ENCODE measurements at places on chromosomes 7 and 10. TPM values are rescaled to one million over a fixed set of nuclear protein-coding genes. Genes with fewer than 3 reads are reported as not detected.

DNA sequence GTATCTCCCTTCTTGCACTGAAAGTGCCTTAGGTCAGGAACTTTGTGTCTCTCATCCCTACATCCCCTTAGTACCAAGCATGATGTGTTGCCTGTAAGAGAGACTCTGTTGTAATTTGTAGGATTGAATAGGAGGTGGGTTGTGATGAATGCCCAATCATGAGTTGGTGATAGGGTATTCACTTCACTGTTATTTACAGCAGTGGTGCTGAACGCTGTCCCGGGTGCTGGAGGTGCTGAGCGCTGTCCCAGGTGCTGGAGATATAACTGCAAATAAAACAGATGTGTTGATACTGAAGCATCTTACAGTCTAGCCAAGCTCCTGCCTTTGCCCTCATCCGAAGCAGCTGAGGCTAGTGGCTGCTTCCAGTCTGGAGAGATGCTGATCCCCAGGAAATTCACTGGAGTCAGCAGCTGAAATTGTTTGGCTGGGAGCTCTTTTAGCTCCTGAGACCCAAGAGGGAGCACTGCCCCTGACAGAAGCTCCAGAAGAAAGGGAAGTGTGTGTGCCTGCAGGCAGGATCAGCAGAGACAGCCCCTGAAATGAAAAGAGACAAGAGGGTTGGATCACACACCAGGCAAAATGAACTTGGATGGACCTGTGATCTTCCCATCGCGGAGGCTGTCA is 183.4 kb downstream of the SORCS3 start:
- no peaks in the 10 kb centered on the region for H3K4me1 ChIP-seq
- DNase-seq: peak; percentile 2
- no peak overlapping the region for H3K27ac ChIP-seq
- no peaks in the 10 kb centered on the region for H3K36me3 ChIP-seq
- no peak overlapping the region for H3K4me3 ChIP-seq
- H3K27me3 ChIP-seq: no peaks in the 10 kb centered on the region

- DNase-seq: no peak
- no peaks in the 10 kb centered on the region for H3K36me3 ChIP-seq
- H3K27me3 ChIP-seq: no peaks in the 10 kb centered on the region
- no peaks in the 10 kb centered on the region for H3K4me1 ChIP-seq
- H3K27ac ChIP-seq: no peak overlapping the region
These were observed 16.5 kb upstream of the ITGB8 start for GRCh38 chr7:20314198-20314597.

- no peaks in the 10 kb centered on the region for H3K27me3 ChIP-seq
- no peak for DNase-seq
- H3K4me3 ChIP-seq: no peak overlapping the region
- no peak overlapping the region for H3K27ac ChIP-seq
- peaks cover 2% of the 10 kb centered on the region for H3K4me1 ChIP-seq
- no peaks in the 10 kb centered on the region for H3K36me3 ChIP-seq
These were observed 219.6 kb downstream of the PTEN start for GRCh38 chr10:88082806-88083596.

Gene MUC12
- total RNA-seq: 0.57 TPM

Gene AKR1C4
- not detected for total RNA-seq

- no peak for DNase-seq
- H3K4me1 ChIP-seq: no peaks in the 10 kb centered on the region
- H3K4me3 ChIP-seq: no peak overlapping the region
- H3K36me3 ChIP-seq: no peaks in the 10 kb centered on the region
- no peak overlapping the region for H3K27ac ChIP-seq
- no peaks in the 10 kb centered on the region for H3K27me3 ChIP-seq
These were observed 87.8 kb downstream of the ZRANB1 start for GRCh38 chr10:125029584-125030242.

Gene GNGT1
- 0.76 TPM for total RNA-seq

DNA sequence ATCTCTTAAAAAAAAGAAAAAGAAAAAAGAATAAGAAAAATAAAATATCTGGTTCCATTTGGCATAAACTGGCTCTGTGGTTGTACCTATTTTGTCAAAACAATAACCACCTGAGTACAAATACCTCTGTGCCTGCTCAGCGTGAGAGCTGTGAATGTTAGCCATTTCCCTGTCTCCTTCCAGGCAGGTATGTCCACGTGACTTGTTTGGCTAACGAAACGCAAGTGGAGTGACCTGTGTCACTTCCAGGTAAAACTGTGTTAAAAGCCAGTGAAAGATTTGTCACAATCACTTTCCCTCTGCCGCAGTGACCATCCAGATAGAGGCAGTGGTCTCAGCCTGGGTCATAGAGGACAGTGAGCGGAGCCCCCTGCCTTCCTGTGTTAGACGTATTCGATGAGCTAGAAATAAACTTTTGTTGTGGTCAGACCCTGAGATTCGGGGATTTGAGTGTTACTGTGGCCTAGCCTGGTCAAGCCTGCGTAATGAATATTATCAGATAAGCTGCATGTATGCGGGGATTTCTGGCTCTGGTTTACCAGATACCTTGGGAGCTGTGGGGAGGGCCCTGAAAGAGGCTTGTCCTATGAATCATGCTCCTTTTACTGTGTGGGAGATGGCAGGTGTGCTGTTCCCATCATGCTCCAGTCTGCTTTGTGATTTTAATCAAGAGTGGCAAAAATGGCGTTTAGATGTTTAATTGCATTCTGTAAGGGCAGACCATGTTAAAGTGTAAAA is 3.8 kb downstream of the PTER start:
- peaks cover 17% of the 10 kb centered on the region for H3K4me1 ChIP-seq
- no peaks in the 10 kb centered on the region for H3K36me3 ChIP-seq
- no peak overlapping the region for H3K4me3 ChIP-seq
- H3K27me3 ChIP-seq: no peaks in the 10 kb centered on the region

DNA sequence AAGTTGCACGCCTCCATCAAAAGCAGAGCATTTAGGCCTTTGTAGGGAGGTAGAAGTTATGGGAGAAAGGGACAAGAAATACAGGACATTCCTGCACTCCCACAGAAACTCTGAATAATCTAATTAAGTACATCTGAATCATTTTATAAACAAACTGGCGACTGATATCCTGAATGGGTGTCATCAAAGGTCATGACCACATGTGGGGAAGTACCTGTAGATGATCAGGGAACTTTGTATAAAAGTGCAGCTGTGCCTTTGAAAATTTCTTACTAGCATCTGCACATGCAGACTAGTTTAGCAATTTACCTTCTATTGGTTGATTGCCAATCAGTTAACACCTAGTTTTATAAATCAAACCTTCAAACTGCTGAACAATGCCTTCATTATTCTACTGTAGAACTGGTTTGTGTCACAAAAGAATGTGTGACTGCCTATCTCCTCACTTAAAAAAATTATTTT is 17.1 kb downstream of the STEAP4 start:
- H3K4me3 ChIP-seq: no peak overlapping the region
- no peak overlapping the region for H3K27ac ChIP-seq
- DNase-seq: no peak
- no peaks in the 10 kb centered on the region for H3K4me1 ChIP-seq
- no peaks in the 10 kb centered on the region for H3K27me3 ChIP-seq

- no peak overlapping the region for H3K4me3 ChIP-seq
- no peak for DNase-seq
- peaks cover 17% of the 10 kb centered on the region for H3K4me1 ChIP-seq
- H3K27me3 ChIP-seq: no peaks in the 10 kb centered on the region
- H3K27ac ChIP-seq: no peak overlapping the region
These were observed 57.4 kb downstream of the MINDY4 start for GRCh38 chr7:30828591-30828990.

- no peak for DNase-seq
- H3K36me3 ChIP-seq: peaks cover 19% of the 10 kb centered on the region
- no peak overlapping the region for H3K27ac ChIP-seq
- H3K4me3 ChIP-seq: no peak overlapping the region
- H3K4me1 ChIP-seq: no peaks in the 10 kb centered on the region
These were observed 23.8 kb downstream of the PFKP start for GRCh38 chr10:3090914-3091787.

DNA sequence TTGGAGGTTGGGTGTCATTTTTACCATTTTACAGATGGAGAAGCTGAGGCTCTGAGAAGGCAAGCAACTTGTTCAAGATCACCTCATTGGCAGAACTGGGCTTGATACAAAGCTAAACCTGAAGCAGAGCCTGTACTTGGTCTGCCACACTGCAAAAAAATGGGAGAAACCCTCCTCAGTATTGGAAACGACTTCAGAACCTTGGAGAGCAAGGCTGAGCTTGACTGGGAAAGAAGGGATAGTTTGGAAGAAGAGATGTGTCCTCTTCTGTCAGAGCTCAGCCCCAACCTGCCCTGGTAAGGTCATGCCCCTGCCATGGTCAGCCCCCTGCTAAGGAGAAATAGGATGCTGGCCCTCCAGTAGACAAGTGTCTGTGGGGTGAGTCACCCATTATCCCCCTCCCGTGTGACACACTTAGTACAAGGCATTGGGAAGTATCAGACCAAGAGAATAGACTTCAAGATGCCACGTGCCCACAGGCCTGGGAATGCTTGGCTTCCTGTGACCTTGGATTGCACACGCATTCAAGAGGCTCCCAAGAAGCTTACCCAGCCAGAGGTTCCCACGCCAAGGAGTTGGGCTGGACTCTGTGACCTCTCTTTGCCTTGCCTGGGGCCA is 56.2 kb upstream of the SMNDC1 start:
- H3K4me3 ChIP-seq: no peak overlapping the region
- H3K27ac ChIP-seq: no peak overlapping the region
- no peaks in the 10 kb centered on the region for H3K36me3 ChIP-seq
- peaks cover 30% of the 10 kb centered on the region for H3K4me1 ChIP-seq
- no peaks in the 10 kb centered on the region for H3K27me3 ChIP-seq

Gene MKLN1
- 28.9 TPM for total RNA-seq

- DNase-seq: no peak
- no peaks in the 10 kb centered on the region for H3K27me3 ChIP-seq
- H3K27ac ChIP-seq: no peak overlapping the region
- peaks cover 6% of the 10 kb centered on the region for H3K4me1 ChIP-seq
- no peaks in the 10 kb centered on the region for H3K36me3 ChIP-seq
- no peak overlapping the region for H3K4me3 ChIP-seq
These were observed 32.2 kb upstream of the PCBD1 start for GRCh38 chr10:70920519-70920918.

DNA sequence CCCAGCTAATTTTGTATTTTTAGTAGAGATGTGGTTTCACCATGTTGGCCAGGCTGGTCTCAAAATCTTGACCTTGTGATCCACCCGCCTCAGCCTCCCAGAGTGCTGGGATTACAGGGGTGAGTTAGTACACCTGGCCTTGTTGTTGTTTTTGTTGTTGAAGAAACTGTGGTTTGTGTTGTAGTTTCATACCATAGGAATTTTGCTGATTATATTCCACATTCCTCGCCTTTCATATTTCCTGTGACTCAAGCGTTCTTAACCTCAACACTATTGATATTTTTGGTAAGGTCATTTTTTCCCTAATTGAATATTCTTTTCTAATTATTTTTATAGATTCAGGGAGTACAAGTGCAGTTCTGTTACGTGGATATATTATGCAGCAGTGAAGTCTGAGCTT is 16.7 kb downstream of the LIPF start:
- DNase-seq: no peak
- no peak overlapping the region for H3K27ac ChIP-seq
- no peaks in the 10 kb centered on the region for H3K36me3 ChIP-seq
- no peaks in the 10 kb centered on the region for H3K27me3 ChIP-seq
- no peaks in the 10 kb centered on the region for H3K4me1 ChIP-seq
- H3K4me3 ChIP-seq: no peak overlapping the region

GRCh38 chr7:26512737-26513136 is 221.1 kb downstream of the SNX10 start:
- no peak for DNase-seq
- H3K4me3 ChIP-seq: no peak overlapping the region
- H3K27ac ChIP-seq: no peak overlapping the region
- no peaks in the 10 kb centered on the region for H3K4me1 ChIP-seq

GRCh38 chr7:139943401-139943800 is 114.3 kb downstream of the TBXAS1 start:
- no peak for DNase-seq
- H3K4me3 ChIP-seq: no peak overlapping the region
- H3K36me3 ChIP-seq: no peaks in the 10 kb centered on the region
- H3K4me1 ChIP-seq: no peaks in the 10 kb centered on the region
- no peak overlapping the region for H3K27ac ChIP-seq
- no peaks in the 10 kb centered on the region for H3K27me3 ChIP-seq

DNA sequence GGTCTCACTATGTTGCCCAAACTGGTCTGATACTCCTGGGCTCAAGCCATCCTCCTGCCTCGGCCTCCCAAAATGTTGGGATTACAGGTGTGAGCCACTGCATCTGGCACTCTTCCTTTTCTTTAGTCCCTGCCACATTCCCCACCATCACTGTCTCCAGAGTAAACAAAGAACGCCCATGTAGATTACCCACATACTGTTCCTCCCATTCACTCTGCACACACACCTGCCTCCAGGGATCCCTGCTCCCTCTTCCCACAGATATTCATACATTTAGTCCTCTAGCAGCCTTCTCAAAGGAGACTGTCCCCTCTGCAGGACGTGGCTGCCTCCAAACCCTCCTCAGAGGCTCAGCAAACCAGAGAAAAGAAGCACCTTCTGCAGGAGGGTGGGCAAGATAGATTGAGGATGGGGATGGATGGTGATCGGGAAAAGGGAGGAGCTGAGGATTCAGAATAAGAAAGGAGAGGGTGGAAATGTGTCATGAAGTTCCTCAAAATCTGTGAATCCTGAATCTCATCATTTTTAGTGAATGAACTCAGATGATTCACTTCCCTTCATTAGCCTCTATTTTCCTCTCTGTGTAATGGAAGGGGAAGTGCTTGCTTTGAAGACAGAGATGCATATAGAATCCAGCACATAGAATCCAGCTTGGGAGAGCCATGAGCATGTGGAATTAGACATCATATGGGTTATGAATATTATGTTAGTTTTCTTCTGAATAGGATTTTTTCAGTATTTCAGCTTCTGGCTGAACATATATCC is 5.5 kb upstream of the PLAU start:
- peaks cover 31% of the 10 kb centered on the region for H3K27me3 ChIP-seq
- peaks cover 31% of the 10 kb centered on the region for H3K4me1 ChIP-seq
- no peak for DNase-seq
- no peak overlapping the region for H3K27ac ChIP-seq

GRCh38 chr7:116292381-116292780 is 82.0 kb downstream of the TES start:
- no peaks in the 10 kb centered on the region for H3K27me3 ChIP-seq
- no peaks in the 10 kb centered on the region for H3K36me3 ChIP-seq
- H3K4me1 ChIP-seq: no peaks in the 10 kb centered on the region
- no peak overlapping the region for H3K4me3 ChIP-seq
- no peak for DNase-seq

DNA sequence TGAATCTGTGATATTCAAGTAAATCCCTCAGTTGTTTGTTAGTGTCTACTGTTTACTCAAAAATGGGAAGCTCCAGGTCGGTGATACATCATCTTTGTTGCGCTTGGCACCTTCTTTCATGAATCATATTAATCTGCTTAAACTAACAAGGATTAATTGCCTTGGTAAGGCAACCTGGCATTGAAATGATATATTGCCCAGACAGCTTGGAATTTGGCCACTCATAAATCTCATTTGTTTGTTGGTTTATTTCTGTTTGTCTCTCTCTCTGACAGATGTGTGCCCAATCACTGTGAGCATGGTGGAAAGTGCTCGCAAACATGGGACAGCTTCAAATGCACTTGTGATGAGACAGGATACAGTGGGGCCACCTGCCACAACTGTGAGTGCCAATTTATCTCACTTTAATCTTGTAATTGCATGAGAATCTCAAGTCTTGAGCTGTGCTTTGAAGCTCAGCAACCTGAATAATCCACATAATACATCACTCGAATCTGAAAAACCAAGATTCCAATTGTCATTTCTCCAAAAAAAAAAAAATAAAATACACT is 1104.8 kb upstream of the C7orf33 start:
- H3K36me3 ChIP-seq: no peaks in the 10 kb centered on the region
- H3K4me1 ChIP-seq: no peaks in the 10 kb centered on the region
- no peak for DNase-seq
- H3K4me3 ChIP-seq: no peak overlapping the region

Gene PILRA
- total RNA-seq: 4.6 TPM

GRCh38 chr10:29102636-29103035 is 186.2 kb upstream of the LYZL1 start:
- no peaks in the 10 kb centered on the region for H3K36me3 ChIP-seq
- no peaks in the 10 kb centered on the region for H3K4me1 ChIP-seq
- no peak overlapping the region for H3K4me3 ChIP-seq
- DNase-seq: no peak
- no peak overlapping the region for H3K27ac ChIP-seq
